Stimulated activated CD4-positive, alpha-beta T cell treated with anti-CD3 and anti-CD28 coated beads, Interleukin-4, amount 100 ng/mL, for 4 hours (primary cell): ENCODE measurements at places on chromosomes 12 and 14.

GRCh38 chr14:68899033-68899603, 80.0 kb downstream of the ACTN1 start:
- DNase-seq, result no peak

GRCh38 chr12:33596061-33596460, 156.4 kb upstream of the SYT10 start:
- DNase-seq, result no peak

DNA sequence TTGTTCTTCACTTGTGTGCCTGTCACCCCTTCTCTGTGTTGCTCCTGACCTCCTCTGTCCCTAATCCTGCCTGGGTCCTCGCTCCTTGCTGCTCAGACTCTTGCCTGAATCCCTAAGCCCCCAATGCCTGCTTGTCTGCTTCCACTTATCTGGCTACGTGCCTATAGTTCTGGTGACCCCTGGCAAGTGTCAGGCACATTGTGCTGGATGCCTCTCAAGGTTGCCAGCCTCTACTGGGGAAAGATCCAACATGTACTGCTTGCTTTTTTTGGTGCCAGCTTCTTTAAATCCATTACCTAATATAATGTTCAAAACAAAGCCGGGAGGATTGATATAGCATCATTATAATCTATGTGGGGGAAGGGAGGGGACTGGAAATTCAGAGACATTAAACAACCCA, 448.0 kb upstream of the CCDC196 start:
- no peak for DNase-seq

DNA sequence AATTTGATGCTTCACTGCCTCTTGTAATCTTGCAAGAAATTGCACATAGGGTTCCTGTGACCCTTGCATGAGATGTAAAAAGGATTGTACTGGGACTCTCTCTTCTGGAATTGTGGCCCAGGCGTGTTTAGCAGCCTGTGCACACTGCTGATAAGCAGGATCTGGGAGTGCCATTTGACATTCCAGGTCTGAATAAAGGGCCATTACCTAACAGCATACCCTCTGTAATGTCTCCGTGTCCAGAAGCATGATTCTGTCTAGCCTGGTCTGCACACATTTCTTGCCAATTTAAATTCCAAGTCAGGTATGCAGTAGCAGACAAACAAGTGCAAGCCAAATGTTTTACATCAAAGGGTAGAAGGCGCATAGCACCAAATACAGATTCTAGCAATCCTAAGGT, 18.1 kb upstream of the MAPKAPK5 start:
- DNase-seq, result no peak

- no peak for DNase-seq
Observed at GRCh38 chr12:65595016-65595560, 229.2 kb upstream of the HMGA2 start.

GRCh38 chr14:58082491-58083098, 69.4 kb downstream of the ARMH4 start:
- no peak for DNase-seq

DNA sequence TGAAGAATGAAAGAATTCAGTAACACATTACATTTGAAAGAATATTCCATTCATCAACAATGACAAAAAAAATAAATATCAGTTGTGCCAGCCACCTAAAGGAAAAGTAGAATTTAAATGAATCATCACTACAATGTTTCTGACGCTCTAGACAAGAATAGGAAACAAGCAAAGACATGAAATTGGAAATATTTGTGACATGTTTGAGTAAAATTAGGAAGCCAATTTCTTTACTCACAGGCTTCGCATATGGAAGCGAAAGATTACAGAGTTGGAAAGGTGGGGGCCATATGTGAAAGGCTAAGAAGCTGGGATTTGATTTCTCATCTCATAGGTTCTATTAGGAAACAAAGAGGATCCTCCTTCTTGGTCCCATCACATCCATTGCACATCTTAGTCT, 279.0 kb downstream of the IPO8 start:
- no peak for DNase-seq

- DNase-seq, result no peak
Observed at GRCh38 chr12:98903875-98904274, 258.8 kb downstream of the APAF1 start.

GRCh38 chr12:78420991-78421390, 443.6 kb upstream of the SYT1 start:
- DNase-seq, result no peak

- no peak for DNase-seq
Observed at GRCh38 chr14:20470603-20470901, 1.3 kb downstream of the PNP start.
